HT-29 (cell line): ENCODE measurements at places on chromosomes 4 and X.

DNA sequence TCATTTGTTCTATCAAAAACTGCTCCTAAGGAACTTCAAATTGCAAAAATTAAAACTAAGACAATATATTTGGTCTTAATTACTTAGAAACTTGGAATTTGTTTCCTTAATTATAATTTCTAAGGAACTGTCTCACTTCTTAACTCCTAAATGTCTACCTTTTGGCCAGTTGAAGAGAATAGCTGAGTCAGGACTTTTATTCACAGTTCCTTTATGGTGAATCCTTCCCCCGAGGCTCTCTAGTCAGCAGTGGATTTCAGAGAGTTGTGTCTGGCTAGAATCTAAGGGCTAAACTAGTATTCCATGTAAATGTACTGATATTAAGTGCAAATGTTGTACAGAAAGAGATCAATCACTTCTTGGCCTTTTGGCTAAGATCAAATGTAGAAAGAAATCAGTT, 69.3 kb downstream of the AMMECR1 start:
- no peak for DNase-seq

DNA sequence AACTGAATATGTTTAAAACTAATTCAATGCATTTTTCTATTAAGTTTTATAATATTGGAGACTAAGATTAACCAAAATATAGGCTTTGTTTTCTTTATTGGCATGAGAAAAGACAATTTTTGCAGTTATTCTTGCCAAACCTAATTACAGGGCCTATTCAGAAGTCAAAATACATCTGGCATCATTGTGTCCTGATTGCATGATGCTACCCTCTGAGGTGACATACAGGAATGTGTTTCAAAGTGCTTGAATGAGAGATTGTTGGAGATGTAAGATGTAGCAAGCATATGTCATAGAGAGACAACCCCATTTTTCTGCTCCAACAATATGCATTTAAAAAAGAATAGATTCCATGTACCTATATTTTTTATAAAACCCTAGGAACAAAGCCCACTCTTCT, 1036.4 kb downstream of the PCDH18 start:
- no peak for DNase-seq

GRCh38 chrX:130211415-130212186, 39.8 kb downstream of the RAB33A start:
- no peak for DNase-seq

DNA sequence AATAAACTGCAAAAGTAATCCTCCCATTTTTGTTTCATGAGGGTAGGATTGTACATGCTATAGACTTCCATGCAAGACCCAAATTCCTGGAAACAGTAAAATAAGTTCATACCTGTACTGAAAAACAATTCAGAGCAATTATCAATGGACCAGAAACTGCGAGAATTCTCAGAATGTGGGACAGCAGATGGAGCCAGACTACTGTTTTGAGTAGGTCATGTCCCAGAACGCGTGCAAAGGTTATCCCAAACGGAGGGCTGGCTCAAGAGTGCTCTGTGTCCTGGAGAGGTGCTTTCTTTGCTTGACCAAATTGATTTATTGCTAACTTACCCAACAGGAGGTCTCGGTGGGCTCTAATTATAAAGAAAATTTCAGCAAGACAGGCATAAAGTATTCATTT, 1.7 kb upstream of the MAGEH1 start:
- peak; percentile 26 for DNase-seq

- no peak for DNase-seq
These were observed 15.4 kb upstream of the JADE1 start for GRCh38 chr4:128793859-128794672.

GRCh38 chr4:168138143-168138542, 45.8 kb downstream of the ANXA10 start:
- no peak for DNase-seq
